ENCODE measurements at places on chromosomes 3 and 15.

GRCh38 chr3:47296562-47297302 lies 14.0 kb downstream of the KLHL18 start:
- DNase-seq, result no peak

GRCh38 chr3:101229681-101230080 lies 90.7 kb downstream of the IMPG2 start:
- DNase-seq, result no peak

DNA sequence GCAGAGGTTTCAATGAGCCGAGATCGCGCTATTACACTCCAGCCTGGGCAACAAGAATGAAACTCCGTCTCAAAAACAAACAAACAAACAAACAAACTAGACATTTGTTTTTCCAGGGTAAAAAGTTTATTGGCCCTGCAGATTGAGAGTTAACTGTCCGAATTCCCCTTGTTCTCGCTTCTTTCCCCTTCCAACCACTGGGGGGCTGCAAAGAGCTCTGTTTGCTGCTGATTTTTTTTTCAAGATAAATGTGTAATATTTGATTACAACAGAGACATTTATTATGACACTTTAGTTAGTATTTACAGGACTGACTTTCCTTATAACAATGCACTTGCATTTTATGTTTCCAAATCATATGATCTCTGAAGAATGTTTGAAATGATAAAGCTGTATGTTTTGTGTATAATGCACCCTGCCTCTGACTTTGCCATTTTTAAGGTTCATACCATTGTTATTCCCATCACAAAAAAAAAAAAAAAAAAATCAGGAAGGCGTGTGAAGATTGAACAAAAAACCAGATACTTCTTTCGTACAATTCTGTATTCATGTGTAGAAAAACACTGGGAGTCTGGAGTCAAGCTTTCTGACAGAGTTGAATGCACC lies 2.8 kb downstream of the CLSTN2 start:
- no peak for DNase-seq

- no peak for DNase-seq
Measured at GRCh38 chr15:48493084-48493762, 152.3 kb downstream of the FBN1 start.

DNA sequence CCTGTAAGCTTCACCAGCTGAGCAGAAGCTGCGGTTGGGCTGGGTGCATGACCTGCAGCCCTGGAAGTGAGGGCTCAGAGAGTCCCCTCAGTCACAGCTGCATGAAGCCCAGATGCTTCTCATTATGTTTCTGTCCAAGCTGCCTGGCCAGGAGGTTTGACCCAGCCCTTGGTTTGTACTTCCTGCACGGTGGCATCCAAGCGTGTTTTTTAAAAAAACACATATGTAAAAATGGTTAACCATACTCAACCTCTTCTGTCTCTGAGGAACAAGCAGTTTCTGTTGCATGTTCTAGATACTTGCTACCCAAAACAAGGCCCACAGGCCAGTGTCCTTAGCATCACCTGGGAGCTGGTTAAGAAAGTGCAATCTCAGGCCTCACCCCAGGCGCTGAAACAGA lies 76.0 kb upstream of the ATP10A start:
- no peak for DNase-seq

GRCh38 chr3:108907194-108907593 lies 46.5 kb downstream of the GUCA1C start:
- DNase-seq, result no peak

DNA sequence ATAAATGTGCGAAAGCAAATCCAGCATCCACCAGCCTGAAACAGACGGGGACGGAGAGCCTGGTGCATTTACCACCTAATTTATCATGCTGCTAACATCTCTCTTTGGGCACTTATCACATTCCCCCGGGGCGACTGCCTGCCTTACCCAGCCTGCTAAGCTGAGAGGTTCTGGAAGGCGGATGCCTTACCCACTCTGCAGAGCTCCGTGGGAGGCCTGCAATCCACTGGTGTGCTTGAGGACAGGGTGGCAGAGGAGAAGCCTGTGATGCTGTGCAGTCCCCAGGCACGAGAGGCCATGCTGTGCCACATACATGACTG lies 25.5 kb downstream of the MGLL start:
- no peak for DNase-seq

DNA sequence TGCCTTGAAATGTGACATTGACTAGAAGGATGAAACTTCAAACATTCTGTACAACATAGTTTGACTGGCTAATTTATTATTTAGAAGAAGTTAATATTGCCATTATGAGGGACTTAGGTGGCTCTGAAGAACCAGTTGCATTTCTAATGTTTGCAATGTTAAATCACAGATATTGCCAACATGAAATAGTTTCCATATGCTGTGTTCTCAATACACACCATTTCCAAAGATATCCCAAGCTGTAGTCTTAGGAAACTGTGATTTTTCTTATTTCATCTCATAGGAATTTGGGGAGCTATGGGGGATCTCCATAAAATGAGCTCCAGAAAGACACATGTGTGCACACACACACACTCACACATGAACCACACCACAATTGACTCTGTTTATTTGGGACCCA lies 36.3 kb downstream of the ALG1L2 start:
- DNase-seq, result no peak

DNA sequence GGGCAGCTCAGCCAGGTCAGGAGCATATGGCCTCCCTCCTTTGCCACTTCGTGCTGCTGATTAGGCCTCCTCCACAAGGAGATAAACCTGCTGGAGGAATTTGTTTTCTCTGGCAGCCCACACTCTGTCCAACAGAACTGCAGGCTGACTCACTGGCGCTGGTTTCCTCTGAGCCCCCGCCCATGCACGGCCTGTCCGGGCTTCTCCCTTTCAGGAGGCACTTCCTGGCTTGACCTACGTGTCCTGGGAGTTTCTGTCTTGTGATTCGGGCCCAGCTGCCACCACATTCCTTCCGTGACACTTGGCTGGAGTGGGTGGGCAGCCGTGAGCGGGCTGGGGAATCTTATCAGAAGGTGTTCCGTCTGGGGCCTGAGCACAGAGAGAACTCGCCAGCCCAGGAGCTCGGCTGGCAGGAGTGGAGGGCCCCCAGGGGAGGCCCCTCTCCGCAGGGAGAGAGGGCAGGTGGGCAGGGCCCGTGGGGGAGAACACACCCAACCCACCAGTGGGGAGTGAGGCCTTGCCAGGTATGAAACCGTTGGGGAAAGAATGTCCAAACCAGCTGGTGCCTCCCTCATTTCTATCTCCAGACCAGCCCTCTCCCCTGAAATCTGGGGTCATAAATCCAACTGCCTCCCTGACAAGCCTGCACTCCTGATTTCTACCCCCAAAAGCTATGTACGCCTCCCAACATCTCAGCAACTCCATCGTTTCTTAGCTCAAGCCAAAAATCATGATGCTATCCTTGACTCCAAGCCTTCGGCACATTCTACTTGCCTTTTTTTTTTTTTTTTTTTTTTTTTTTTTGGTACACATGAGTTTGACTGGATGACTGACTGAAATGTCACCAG lies 110.6 kb upstream of the MEF2A start:
- no peak for DNase-seq

DNA sequence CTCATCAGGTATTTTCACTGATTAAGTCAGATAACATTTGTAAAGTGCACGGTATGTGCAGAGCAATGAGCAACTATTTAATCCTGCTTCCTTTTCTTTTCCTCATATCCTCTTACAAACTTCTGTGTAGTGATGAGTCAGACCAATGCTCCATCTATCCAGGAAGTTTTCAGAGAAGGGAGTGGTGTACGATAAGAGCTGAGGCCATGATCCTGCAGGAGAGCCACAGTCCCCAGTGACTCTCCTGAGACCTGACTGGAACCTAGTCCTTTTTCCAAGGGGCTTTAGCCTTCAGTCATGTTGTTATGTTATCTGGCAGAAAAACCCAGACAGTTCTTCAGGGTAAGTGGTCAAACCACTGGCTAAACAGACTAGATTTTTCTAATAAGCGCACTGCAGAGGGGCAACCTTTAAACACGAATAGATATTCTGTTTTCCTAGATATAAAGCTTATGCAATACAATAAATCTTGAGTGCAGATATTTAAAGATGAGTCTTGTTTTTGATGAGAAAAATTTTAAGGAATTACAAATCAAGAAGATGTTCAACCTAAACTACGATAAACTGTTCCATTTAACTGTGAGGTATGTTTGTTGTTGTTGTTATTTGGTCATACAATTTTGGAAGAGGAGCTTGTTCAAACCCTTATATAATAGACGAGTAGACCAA lies 110.5 kb upstream of the RAP2B start:
- DNase-seq, result no peak

- DNase-seq, result no peak
Measured at GRCh38 chr15:78666010-78666409, 25.0 kb upstream of the CHRNB4 start.

DNA sequence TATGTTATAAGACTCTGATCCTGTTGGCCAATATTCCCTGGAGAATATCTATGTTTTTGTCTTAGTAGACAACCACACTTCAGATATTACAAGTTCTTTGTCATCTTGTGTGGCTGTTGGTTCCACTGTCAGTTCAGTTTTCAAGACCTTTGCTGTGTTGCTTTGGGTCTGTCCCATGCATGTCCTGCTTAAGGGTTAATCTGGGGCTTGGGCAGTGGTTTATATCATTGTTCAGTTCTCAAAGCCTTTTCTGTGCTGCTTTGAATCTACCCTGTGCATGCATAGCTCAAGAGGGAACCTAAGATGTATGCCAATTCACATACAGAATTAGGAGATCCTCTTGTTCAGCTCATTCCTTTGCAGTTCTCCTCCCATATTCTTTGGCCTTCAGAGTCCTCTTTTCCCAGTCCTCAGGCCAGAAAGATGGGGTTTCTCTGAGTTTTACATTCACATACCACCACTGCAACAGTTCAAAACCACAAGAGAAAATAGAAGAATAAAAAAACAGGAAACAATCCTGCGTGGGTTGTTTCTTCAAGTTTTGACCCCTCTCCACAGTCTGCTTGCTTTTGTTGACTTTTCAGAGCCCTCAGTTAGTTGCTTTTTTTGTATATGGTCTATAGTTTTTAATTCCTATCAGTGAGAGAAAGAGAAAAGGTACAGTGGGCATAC lies 21.6 kb downstream of the BUB1B start:
- no peak for DNase-seq

DNA sequence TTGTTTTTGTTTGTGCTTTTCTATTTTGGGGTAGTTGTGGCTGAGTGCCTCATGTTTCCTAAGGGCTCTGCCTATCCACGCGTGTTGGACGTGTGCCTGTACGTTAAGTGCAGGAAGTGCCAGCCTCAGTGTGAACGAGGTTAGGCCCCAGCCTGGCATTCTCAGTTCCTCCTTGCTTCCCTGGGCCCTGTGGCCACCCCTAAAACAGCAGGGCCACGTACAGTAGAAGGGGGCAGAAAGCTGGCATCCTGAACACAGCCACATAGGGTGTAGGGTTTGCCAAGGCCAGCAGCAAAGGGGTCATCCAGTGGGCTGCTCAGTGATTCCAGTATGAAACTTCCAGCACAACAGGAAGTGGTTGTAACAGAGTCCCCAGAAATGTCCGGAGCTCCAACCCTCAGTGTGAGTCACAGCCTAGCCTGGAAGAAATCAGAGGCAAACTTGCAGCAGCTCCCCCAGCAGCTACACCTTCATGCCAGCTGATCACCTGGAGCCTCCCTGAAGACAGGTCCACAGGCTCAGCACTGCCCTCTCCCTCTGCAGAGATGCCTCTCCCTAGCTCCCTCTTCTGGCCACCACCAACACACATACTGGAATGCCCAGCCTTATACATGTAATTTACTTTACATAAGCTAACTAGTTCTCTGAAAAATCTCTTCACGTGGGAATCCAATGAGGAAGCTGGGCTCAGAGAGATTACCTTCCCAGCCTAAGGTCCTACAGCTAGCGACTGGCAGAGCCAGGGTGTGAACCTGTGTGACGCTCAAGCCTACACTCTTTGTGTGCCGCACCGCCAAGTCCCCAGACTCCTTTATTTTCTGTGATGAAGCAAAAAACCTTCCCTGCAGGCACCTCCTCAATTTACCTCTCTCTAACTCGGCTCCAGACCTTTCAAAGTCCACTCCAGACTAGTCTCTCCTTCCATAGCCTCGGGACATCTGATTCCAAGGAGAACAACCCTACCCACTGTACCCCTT lies 26.6 kb downstream of the ILDR1 start:
- no peak for DNase-seq

- DNase-seq, result no peak
Measured at GRCh38 chr3:129549006-129549800, 6.2 kb downstream of the H1-8 start.

DNA sequence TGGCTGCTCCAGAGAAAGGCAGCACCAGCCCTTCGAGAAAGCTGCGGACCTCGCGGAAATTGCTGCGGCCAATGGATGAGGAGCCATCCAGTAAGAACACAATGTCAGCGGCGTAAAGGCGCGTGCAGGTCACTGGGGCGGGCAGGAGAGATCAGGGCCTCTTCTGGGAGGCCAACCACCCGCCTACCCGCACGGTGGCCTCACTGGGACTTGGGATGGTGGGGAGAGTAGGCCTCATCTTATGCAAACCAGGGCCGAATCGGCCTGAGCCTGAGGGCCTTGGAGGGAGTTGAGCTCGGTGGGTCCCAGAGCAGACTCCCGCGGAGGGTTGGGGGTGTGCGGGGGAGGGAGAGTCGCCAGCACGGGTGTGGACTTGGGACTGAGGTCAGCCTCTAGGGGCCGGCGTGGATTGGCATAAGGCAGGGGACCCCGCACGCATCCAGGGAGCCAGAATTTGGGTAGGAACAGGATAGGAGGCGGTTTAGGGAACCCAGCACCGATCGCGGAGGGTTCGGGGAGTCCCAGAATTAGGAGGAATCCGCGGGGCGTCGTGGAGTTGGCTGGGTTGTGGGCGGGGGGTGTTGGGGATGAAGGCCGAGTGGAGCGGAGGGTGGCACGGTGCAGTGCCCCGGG lies 596 bp downstream of the COL7A1 start:
- DNase-seq, result no peak

DNA sequence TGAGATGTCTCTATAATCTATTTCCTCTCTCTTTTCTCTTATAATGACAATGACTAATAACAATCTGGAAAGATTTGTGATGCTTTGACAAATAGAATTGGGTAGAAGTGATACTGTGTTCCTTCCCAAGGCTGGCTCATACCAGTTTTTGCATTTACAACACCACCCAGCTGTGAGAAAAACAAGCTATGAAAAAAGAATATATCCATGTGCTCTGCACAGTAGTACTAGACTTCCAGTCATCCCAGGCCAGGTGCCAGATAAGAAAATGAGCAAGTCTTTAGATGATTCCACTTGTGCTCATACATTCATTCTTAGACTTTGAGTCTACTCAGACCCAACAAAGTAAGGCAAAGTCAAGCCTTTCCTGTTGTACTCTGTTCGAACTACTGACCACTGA lies 350.2 kb upstream of the POU1F1 start:
- no peak for DNase-seq
